NCI-H69 (cell line): ENCODE measurements at places on chromosomes 7 and 10.

DNA sequence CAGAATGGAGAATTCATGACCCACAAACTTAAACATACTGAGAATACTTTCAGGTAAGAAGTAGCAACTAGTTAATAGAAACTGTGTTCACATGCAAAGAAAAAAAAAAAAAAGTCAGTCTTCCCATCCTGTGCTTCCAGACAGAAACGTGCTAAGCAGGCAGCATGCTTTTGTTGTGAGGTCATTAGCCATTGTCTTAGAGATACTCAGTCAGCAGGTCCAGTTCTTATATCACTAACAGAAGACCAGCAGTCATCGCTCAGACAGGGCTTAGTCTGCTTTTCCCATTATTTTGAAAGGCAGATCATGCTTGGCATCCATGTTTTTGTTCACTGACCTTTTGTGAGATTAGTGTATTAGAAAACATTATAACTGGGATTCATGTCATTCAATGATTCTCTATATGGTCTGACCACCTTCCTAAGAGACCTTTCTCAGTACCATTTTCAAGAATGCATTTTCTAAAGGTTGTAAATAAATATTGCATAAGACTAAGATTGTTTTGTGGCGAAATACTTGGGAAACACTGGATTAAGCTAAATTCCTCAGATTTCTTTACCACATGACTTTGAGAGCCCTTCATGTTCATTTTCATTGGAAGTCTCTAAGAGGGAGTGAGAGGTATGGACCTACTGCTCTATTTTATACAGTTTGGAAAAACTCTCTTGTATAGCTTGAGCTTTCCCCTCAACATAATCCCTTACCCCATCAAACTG lies 45.0 kb upstream of the AGBL3 start:
- DNase-seq = no peak

DNA sequence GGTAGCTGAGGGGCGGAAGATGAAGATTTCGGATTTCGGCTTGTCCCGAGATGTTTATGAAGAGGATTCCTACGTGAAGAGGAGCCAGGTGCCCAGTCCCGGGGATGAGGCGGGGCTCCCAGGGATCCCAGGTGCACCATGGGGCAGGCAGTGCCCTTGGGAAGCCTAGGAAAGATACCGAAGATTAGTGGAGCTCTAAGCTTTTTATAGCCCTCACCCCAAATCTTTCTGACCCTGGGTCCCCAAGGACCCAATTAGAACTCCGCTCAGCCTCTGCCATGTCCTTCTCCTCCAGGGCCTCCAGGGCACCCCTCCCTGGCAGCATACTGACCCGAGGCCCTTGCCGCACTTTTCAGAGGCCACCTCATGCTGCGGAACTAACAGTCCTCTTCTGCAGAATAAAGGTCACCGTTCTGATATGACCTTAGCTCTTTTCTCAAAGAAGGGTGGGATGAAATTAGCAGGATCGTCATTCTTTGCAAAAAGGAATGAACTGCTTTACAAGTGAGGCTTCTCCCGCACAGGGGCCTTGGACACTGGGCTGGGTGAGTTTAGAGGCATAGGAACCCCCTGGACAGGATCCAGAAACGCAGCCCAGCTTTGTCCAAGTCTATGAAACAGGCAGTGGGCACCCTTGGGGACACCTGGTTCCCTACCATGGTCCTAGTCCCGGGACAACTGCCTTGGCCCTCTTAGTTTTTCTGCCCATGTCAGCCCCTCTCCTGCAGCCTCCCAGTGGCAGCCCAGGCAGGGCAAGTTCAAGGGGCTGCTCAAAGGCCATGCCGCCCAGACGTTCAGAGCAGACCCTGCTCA lies 17.9 kb upstream of the CSGALNACT2 start:
- no peak for DNase-seq

DNA sequence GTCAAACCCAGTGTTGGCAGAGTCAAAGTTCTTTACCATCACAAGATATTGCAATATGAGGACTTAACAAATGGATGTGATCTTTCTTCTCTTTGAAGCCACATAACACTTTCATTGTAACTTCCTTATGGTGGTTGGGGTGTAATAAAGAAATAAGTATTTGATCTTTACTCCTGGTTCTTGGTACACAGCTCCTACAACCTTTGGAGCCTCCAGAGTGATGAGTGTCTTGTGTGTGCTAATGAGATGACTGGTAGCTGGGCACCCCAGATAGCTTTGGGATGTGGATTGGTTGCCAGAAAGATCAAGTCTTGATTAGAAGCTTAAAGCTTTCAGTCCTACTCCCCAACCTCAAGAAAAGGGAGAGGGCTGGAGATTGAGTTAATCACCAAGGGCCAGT lies 31.1 kb upstream of the YAE1 start:
- no peak for DNase-seq

DNA sequence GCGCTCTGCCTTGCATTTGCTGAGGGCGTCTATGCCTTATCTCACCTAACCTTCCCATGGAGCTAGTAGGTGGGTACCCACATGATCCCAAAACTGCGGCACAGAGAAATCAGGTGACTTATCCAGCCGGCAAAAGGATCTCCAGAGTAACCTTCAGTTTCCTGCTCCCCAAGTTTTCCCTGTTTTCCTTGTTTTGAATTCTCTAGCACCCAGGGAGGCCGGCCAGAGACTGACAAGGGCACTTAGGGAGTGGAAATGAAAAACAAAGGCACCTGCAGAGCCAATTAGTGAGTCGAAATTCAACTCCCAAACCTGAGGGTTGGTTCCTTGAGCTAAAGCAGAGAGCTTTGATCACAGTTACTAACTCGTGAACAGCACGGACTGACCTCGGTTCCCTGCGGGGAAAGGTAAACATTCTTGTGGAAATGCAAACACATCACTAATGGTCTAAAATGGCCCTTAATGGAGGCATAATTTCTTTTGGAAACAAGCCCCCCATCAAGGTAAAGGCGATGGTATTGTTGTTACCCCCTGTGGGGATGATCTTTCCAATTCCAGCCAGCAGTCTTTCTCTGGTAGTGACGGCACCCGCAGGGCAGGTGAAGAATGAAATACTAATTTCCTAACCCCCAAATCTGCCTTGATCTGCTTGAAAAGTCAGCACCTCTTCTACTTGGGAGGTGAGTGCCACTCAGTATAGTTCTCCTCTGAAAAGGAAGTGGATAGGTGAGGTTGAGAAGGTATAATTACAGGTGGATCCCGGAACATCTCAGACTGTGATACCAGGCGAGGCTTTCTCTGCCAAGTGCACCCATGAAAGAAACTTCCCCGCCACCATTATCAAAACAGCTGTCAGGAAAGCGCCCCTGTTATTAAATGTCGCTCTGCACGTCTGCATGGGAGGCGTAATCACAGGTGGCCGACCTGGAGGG lies 365.6 kb upstream of the AUTS2 start:
- DNase-seq = peak; percentile 100

DNA sequence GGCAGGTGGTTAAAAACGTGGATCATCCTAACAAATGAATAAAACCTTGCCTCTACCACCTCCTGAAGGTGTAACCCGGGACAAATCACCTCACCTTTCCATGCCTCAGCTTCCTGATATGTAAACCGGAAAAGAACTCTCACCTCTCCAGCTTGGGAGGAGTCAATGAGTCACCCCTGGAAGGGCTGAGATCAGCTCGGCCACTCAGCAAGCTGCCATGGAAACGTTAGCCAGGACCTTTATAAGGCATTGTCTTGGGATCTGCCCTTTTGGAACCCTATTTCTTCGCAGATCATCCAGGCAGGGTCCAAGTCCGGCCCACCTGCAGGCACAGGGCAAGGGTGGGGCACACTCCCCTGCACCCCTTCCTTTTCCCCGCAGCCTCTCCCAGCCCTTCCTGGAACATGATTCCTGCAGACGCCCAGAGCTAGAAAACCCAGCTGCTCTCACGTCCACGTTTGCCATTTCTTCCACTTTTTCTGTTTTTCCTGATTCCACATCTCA lies 81.6 kb upstream of the PFKP start:
- peak; percentile 83 for DNase-seq

DNA sequence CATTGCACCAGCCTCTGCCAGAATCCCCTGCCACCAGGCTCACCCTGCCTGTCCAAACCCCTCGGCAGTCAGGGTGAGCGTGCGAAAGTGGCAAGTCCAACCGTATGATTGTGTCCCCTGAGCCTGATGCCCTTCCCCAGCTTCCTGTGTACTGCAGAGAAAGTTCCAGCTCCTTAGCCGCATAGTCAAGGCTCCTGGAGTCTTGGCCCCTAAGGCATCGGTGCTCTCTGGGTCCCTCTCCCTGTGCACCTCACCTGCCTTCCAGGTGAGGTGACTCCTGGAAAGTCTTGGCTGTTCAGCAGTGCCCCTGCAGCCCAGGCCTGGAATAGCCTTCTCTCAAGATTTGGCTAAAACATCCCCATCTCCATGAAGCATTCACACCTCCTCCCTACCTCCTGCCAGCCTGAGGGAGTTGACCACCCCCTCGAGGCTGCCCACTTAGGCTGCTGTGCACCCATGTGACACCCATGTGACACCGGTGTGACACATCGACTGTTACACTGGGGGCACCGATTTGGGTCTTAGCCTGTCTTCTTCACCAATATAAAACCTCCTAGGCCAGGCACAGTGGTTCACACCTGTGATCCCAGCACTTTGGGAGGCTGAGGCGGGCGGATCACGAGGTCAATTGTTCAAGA lies 56.1 kb upstream of the ELN start:
- peak; percentile 52 for DNase-seq

DNA sequence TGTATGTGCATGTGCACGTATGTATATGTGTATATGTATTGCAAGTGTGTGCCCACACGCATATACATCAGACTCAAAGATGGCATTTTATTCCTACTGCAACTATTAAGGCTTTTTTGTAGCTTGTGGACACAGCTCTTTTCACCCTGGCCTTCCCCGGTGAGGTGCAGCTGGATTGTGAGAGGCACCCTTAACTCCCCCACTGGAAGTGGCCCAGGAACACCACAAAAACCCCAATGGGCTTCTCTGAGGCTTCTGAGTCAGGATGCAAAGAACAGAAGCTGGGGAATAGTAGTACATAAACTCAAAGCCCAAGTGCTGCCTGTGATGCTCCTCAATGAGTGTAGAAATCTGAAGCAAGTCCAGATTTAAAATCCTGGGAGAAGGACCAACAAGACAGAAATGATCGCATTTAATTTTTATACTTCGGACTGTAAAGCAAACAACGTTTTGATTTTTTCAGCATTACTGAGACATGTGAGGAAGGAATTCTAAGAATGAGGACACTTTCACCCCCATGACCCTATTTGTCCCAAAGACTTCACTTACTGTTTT lies 369.2 kb upstream of the MGMT start:
- no peak for DNase-seq

DNA sequence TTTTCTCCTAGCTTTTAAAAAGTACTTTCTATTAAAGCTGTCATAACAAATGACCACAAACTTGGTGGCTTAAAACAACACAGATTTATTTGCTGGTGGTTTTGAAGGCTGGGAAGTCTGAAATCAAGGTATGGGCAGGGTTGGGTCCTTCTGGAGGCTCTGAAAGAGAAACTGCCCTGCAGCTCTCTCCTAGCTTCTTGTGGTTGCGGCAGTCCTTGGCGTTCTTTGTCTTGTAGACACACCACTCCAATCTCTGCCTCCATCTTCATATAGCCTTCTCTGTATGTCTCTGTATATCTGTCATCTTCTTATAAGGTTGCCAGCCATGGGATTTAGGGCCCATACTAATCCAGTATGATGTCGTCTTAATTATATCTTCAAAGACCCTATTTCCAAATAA lies 79.4 kb upstream of the PRR15 start:
- DNase-seq = no peak

DNA sequence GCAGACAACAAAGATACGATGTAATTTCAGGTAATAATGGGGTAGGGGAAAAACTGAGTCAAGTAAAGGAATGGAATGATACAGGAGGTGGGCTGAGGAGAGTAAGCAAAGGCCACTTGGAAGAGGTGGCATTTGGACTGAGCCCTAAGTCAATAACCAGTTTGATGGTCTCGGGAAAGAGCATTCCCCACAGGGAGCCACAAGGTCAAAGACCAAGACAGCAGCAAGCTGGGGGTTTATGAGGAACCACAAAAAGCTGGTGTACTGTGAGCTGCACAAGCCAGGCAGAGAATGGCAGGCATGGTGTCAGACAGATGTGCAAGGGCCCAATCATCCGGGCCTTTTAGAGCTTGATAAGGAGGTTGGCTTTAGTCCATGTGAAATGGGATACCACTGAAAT lies 98.7 kb downstream of the NOC3L start:
- DNase-seq = no peak

GRCh38 chr10:53894145-53894544 lies 906.9 kb downstream of the PCDH15 start:
- DNase-seq = no peak

- no peak for DNase-seq
Measured at GRCh38 chr10:90197766-90198165, 496.4 kb downstream of the KIF20B start.

DNA sequence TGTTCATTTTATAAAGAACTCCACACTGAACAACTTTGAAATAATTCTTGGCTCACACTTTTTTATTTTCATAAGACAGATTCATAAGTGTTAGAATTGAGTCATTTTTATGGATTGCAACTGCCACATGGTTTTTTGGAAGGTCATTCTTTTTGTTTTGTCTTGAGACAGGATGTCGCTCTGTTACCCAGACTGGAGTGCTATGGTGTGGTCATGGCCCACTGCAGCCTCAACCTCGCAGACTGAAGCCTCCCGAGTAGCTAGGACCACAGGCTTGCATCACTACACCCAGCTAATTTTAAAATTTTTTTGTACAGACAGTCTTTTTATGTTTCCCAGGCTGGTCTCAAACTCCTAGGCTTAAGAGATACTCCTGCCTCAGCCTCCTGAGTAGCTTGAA lies 20.3 kb downstream of the BMS1 start:
- no peak for DNase-seq

GRCh38 chr7:105413887-105414437 lies 25.2 kb upstream of the SRPK2 start:
- DNase-seq = no peak

GRCh38 chr7:149760538-149760937 lies 12.8 kb downstream of the ZNF467 start:
- DNase-seq = no peak

DNA sequence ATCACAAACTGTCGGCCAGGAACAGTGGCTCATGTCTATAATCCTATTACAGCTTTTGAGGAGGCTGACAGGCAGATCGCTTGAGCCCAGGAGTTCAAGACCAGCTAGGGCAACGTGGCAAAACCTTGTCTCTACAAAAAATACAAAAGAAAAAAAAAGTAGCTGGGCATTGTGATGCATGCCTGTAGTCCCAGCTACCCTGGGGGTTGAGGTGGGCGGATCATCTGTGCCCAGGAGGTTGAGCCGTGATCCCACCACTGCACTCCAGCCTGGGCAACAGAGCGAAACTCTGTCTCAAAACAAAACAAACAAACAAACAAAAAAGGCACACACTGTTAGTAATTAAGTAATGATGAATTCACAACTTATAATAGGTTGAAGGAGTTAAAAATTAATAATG lies 441.5 kb upstream of the PCDH15 start:
- DNase-seq = no peak
